ENCODE measurements at places on chromosomes 2 and 18.

DNA sequence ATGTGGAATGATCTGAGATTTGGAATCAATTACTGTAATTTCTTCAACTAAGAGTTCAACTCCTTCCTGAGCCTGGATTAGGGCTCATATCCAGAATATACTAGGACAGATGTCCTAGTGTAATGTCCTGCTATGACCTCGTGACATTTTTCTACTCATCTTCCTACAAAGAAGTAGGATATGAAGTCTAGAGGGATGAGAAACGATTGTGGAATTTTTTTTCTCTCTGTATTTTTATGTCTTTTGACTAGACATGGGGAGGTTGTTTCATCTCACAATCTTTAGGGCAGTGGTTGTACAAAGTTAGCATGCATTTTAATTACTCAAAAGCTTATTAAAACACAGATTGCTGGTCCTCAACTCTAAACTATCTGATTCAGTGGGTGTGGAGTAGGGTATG is 203.0 kb downstream of the PARD3B start:
- no peak for DNase-seq

DNA sequence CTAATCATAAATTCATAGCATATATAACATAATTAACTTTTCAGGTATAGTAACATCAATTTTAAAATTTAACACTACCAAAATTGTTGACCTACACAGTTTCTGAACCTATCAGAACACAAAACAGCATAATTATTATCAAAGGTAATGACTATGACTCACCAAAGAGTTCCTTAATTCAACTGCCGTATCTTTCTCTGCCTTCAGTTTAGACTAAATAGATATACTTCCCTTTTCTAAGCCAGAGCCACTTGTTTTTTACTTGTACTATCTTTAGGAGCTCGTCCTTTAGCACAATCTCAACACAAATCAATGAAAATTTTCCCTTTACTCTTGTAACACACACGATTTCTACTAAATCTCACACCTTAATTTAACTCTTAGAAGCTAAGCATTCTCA is 54.4 kb downstream of the CCDC88A start:
- DNase-seq = no peak

DNA sequence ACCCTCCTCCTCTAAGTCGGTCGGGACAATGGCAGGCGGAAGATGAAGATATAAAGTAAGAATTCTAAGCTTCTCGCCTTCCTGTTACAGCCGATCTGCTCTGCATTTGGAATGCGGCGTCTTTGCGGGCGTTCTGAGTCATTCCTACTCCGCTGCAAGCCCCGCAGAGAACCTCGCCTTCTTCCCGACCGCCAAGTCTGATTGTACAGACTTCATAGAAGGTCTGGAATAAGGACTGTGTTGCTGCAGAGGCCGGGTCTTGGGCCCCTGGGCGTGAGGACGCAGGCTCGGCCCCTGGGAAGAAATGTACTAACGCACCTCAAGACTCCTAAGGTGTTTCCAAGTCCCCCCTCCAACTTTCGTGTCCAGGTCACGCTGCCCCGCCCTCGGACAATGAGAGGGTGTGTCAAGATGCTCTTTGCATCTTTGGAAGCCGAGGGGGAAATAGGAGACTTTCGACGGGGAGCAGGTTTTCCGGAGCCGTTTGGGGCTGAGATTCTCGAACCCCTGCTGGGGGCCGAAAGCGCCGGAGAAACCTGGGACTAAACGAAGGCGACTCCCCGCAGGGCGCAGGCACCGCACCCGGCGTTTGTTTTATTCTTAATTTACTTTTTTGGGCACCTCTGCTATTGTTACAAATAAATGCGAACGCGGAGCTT is 12.7 kb upstream of the PAX3 start:
- DNase-seq = peak; percentile 44

DNA sequence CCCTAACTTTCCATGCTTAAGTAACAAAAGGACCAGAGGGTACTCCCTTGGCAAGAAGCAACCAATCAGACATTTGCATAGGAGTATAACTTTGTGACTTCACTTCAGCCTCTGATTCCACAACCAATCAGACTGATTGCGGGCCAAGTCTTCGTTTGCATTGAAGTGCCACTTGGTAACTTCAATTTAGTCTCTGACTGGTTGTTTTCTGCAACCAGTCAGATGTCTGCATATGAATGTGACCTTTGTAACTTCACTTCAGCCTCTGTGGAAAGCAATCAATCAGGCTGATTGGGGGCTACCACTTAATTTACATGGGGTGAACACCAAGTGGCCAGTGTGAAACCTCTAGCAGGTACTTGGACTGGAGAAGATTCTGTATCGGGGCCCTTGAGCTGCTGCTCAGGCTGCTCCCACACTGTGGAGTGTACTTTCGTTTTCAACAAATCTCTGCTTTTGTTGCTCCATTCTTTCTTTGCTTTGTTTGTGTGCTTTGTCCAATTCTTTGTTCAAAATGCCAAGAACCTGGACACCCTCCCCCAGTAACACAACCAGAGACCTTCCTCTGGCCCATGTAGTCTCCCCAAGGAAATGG is 241.5 kb downstream of the ACKR3 start:
- no peak for DNase-seq

DNA sequence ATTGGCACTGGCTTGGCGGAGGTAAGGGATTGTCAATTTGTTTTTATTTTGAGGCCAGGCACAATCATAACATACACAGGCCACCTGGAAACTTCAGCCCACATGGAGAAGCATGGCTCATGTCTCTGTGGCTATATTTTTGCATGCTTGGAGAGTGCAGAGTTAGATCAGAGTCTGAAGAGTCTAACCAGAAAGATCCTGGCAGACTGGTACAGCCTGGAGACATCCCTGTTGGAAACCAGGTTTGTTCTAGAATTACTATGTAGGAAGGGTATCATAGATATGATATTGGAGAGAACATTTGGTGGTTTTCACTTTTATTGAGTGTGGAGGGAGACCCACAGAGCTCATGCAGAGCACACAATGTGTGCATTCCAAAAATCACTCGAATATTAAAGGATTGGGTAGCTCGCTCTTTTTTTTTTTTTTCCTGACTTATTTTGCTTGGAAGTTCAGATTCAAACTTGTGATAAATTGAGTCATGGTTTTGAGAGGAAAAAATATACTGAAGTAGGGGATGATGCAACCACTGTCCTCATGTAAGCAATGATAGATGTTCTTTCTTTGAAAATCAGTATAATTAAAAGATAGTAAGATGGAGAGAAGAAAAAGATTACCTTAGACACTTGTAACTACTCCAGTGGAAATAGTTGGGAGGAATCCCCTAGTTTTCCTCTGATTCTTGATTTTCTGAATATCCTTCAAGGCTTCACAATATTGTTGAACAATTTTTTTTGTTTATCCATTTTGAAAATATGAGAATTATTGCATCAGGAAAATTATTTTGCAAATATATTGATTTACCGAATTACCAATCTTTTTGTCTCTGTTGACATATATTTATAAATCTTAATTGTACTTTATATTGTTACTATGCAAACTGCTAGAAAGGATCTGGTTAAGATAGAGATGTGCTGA is 185.7 kb upstream of the ZEB2 start:
- peak; percentile 42 for DNase-seq

GRCh38 chr2:224085811-224086210 is 46.7 kb upstream of the SERPINE2 start:
- DNase-seq = no peak

DNA sequence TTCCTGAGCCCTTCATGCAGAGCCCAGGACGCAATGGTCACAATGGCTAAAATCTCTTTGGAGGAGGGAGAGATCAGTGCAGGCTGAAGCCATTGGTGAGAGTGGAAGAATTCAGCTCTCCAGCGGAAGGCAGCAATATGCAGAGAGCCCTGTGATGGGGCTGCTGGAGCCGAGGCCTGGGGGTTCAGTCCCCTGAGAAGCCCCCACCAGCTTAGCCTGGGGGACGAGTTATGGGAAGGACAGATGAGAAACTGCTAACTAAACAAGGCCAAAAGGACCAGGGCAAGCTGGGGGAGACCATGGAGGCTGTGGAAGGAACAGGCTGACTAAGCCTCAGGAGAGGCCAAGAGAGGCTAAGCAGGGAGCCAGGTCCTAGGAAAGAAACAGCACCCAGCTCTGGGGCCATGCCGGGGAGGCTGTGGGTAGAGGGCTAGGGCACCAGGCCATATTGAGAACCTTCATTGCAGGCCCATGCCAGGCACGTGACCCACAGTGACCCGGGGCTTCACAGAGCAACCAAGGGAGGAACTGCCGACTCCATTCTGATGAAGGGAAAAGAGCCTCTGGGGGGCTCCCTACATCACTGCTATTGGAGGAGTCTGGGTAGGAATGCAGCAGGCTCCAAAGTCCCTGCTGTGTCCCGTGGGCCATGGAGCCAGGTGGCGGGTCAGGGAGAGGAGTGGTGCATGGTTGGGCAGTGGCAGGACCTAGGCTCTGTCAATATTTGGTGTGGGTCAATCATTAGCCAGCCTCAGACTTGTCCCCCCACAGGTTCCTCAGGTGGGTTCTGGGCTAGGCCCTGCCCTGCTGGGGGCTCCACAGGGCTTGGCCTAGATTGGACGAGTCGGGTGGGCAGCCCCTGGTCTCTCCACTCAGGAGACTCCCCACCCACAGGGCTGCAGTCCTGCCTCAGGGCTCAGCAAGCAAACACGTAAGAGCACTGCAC is 19.8 kb downstream of the PROC start:
- no peak for DNase-seq

DNA sequence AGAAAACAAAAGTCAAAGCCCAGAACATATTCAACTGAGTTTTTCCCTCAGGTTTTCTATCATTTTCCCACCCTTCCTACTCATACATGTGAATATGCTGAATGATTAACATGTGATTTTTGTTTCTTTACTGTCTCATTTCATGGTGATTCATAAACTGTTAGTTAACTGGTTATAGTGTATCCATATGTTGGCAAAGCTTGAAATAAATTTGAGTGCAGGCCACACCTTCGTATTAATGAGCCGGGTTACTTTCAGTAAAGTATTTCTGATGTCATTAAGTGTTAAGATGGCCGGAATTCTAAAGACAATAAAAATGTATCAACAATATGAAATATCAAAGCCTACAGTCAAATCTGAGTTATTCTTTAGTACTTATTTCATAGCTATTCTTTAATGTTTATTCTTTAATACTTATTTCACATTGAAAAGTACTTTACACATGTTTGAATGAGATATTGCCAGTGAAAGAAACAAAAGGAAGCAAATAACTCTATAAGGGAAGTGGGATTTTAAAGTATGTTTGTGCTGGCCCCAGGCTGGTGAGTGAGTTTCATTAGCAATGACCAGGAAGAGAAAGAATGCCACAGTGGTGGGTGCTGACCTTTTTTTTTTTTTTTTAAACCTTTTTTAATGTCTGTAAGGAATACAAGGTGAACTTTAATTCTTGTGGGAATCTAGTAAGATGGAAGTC is 178.6 kb downstream of the NEDD4L start:
- peak; percentile 49 for DNase-seq

DNA sequence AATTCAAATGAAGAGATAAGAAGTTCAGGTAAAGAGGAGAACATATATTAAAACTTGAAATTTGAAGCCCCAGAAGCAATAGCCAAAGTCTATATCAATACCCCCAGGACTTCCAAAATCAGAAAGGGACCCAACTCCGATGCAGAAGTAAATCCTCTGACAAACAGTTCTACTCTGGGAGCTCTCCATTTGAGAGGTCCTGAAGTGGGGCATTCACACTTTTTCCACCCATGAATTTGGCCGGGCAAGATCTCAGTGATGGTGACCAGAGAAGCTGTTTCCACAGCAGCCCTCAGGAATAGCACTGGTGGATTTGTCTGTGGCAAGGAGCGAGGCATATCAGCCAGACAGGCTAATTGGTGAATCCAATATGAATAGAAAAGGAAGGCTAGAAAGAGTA is 313.6 kb upstream of the MC4R start:
- DNase-seq = no peak

DNA sequence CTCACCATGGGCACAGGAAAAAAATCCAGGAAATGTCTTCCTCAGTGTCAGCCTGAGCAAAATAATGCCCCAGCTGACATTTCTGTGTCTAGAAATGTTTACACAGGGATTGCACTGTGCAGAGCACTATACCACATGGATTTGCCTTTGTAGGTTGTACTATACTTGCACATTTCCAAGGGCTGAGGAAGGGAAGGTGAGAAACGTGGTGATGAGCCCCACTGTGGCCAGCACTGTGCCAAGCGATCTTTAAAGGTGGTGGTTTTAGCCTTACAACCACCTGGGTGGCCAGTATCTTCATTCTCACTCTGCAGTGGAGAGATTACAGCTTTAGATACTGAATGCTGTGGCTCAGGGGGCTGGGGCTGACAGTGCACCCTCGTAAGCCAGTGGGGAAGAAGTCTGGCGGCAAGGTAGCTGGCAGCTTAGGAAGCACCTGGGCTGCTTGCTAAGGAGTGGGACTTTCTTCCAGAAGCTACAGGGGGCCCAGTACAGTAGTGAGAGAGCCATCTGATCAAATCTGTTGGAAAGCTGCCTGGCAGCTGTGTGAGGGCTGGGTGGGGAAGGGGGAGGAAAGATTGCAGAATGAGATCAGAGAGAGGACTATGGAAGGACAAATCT is 81.4 kb upstream of the MSH2 start:
- peak; percentile 60 for DNase-seq

DNA sequence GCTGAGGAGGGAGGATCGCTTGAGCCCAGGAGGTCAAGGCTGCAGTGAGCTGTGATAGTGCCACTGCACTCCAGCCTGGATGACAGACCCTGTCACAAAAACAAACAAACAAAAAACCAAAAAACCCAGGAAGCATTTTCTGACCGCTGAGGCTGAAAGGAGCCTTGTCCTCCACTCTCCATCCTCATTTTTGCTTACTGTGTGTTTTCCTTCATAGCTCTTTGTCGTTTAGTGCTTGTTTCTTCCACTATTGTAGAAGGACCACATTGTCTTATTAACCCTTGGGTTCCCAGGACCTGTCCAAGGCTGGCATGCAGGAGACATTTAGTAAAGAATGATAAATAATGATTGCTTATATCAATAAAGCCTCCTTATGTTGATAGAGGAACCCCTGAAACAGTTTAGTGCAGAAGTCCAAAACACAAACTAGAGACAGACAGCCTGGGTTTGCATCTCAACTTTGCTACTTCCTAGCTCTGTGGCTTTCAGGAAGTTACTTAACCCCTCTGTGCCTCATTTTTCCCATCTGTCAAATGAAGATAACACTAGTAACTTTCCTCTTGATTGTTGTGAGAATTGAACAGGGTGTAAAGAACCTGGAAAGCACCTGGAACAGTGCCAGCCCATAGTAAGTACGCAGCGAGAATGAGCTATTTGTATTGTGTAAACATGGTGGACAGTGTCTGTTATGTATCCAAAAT is 126.0 kb downstream of the LPIN1 start:
- DNase-seq = no peak

DNA sequence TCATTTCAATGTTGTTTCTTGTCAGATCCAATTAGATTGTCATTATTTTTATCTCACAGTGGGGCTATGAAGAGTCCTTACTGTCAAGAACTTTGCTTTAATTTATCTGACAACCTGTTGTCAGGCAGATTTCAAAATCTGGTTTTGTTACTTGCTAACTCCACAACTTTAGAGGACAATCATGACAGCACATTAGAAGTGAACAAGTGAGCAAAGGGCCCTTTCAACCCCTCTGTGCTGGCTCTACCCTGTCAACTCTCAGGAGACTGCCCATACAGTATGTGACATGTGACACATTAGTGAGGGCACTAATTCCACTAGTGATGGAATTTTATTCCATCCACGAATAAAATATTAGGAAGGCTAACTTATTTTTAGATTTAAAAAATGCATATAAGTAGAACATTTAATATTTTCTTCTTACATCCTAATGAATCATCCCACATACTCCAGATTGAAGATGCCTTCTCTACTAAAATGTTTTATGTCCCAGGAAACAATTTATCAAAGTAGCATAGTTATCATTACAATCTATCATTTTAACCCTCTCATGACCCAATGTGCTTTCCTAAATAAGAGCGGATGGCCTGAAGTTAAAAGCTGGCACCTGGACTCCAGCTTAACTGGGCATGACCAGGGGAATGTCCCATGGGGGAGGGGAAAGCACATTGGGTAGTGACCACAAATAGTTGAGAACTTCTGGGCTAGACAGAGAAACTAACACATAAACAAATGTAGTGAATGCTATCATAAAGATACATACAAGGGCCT is 97.6 kb upstream of the PPP1CB start:
- peak; percentile 31 for DNase-seq
